ENCODE measurements at places on chromosomes 6 and 20. TPM values are rescaled to one million over a fixed set of nuclear protein-coding genes. Genes with fewer than 3 reads are reported as not detected.

- H3K27ac ChIP-seq = no peak overlapping the region
- H3K36me3 ChIP-seq = no peaks in the 10 kb centered on the region
- H3K4me3 ChIP-seq = no peak overlapping the region
Measured at GRCh38 chr6:156988276-156989158, 211.3 kb downstream of the ARID1B start.

- no peaks in the 10 kb centered on the region for H3K4me1 ChIP-seq
- no peak for DNase-seq
- H3K27ac ChIP-seq = no peak overlapping the region
Measured at GRCh38 chr6:92110403-92110802, 1309.0 kb downstream of the EPHA7 start.

DNA sequence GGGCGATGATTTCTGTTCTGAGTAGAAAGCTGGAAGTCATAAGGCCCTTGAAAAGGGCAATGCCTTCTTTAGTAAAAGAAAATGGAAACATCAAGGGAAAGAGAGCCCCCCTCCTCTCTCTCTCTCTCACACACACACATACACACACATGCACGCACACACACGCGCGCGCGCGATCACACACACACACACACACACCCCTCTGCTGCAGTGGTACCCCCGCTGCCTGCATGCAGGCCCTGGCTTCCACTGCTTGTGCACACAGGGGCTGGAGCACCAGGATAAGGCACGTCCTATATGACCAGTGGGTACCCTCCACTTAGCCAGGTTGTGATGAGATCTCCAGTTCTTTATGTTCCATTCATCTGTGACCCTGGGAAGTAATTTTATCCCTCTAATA lies 300.9 kb downstream of the SLC35F1 start:
- H3K27me3 ChIP-seq = no peaks in the 10 kb centered on the region
- H3K36me3 ChIP-seq = no peaks in the 10 kb centered on the region
- no peak overlapping the region for H3K27ac ChIP-seq

DNA sequence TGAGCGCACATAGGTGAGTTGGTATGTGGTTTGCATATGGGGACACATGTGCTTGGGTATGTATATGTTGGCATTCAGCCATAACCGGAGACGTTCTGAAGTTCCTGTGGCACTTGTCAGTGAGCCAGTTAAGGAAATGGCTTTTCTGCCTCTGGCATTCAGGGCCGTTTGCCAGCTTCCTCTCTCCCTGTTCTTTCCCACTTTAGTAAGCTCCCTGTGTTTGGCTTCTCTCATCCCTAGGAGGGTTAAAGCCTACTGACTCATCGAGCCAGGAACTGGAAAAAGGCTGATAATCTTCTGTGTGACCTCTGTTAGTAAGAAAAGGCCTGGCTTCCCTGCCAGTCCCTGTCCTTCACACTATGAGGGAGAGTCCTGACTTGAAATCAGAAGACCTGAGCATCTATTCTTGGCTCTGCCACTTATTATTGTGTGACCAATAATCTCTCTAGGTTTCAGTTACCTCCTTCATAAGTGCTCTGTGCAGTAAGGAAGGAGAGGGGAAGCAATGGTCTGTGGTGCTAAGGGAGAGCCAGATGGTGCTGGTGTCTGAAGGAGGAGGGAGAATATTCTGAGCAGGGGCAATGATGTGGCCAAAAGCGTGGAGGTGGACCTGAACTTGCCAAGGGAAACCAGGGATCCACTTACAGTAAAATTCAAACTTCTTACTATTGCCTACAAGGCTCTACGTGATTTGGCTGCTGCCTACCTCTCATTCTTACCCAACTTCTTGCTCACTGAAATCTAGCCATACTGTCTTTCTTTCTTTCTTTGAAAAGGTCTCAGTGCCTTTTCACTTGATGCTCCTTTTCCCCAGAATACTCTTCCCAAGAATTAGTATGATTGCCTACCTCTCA lies 31.4 kb downstream of the ACSS2 start:
- no peak overlapping the region for H3K4me3 ChIP-seq
- H3K36me3 ChIP-seq = peaks cover 2% of the 10 kb centered on the region
- peak; percentile 89 for DNase-seq
- H3K27me3 ChIP-seq = no peaks in the 10 kb centered on the region

DNA sequence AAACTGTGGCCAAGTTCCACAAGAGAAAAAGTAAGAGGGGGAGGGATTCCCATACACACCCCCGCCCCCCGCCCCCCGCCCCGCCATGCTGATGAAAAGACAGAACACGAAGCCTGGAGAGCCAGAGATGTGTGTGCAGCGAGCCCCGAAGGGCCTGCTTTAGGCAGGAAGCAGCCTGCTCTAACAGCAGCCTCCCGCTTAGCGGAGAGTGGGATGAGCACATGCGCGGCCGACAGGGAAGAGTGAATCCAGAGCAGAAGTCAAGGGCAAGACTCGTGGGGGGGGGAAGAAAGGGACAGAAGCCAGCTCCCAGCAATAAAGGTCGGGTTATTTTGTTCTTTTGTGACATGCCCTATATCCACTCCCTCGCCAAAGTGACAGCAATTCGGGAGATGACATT lies 67.2 kb upstream of the PTGIS start:
- no peaks in the 10 kb centered on the region for H3K27me3 ChIP-seq
- no peak for DNase-seq
- peaks cover 10% of the 10 kb centered on the region for H3K36me3 ChIP-seq
- no peak overlapping the region for H3K27ac ChIP-seq
- H3K4me3 ChIP-seq = no peak overlapping the region

DNA sequence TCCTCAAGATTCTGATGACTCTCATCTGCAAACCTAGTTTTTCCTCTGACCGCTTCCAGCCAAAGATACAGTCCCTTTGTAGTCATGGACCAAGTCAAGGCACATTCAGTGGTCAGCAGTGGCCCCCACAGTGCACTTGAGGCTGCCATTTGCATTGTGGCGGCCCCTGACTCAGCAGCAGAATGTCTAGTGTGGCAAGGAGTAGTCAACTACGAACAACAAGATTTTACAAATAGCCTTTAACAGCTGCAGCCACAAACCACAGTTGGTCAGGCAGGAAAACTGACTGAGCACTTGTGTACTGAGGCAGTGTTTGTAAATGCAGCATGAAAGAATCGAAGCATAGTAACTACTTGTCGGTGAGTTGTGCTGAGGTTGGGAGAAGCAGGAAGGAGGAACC lies 49.6 kb downstream of the SLC2A12 start:
- no peak overlapping the region for H3K27ac ChIP-seq
- H3K27me3 ChIP-seq = no peaks in the 10 kb centered on the region
- no peaks in the 10 kb centered on the region for H3K4me1 ChIP-seq
- no peaks in the 10 kb centered on the region for H3K36me3 ChIP-seq
- no peak overlapping the region for H3K4me3 ChIP-seq
- DNase-seq = peak; percentile 95

DNA sequence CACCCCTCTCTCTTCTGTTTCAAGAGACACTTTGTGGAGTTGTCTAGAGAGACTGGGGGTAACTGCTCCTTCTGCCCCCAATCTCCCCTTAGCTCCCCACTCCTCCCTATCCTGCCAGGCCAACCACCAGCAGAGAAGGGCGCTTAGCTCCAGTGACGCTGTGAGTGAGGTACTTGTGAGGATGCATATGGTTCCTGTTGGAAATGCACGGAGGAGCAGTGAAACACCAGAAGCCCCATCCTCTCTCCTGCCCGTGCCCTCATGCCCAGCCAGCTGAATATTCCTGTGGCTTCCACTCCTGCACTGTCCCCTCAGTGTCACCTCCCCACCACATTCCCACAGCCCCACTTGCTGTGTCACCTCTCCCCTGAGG lies 11.9 kb downstream of the NT5E start:
- H3K27ac ChIP-seq = peak overlapping the region; percentile 49
- H3K36me3 ChIP-seq = no peaks in the 10 kb centered on the region
- peaks cover 64% of the 10 kb centered on the region for H3K4me1 ChIP-seq
- H3K4me3 ChIP-seq = no peak overlapping the region
- no peaks in the 10 kb centered on the region for H3K27me3 ChIP-seq

GRCh38 chr6:152112491-152113261 lies 305.2 kb downstream of the ESR1 start:
- H3K27me3 ChIP-seq = no peaks in the 10 kb centered on the region
- H3K4me3 ChIP-seq = no peak overlapping the region
- no peaks in the 10 kb centered on the region for H3K4me1 ChIP-seq
- H3K36me3 ChIP-seq = no peaks in the 10 kb centered on the region

- no peak overlapping the region for H3K27ac ChIP-seq
- DNase-seq = no peak
- no peaks in the 10 kb centered on the region for H3K4me1 ChIP-seq
- no peaks in the 10 kb centered on the region for H3K36me3 ChIP-seq
Measured at GRCh38 chr6:125174626-125175025, 21.1 kb downstream of the TPD52L1 start.

DNA sequence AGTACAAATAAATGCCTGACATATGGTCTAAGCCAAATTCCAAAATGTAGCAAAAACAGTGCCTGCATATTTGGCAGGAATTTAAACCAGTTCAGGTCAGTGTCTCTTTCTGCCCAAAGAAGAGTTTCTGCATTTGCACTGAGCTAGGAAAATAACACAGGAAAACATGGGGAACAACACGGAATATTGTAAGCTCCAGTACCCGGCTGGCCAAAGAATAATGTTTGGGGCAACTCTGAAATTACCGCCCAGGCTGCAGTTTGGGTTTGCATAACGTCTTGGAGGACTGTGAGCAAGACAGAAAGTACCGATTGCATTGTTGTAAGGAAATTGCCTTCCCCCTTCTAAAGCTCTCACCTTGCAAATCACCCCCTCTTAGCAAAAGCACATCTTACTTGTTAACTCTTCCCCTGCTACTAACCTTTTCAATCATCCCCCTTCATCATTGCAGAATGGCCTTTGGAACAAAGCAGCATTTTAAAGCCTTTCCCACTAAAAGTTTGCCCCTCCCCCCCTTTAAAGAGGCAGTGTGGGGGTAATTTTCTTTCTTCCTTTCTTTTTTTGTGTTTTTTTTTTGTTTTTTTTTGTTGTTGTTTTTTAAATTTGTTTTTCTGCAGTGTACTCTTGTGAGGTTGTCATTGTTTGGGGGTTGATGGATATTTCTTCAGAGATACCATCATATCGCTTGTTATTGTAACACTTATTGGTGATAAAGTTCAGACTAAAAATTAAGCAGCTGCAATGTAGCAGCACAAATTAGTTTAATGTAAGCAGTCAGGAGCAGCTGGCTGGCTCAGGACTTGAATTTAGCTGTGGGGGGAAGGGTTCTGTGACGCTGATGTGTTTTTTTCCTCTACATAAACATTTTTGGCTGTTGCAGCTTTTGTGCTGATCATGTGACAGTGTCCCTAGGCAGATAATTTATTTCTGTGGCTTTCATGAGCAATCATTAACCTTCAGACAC lies 100.0 kb upstream of the CITED2 start:
- peaks cover 18% of the 10 kb centered on the region for H3K4me1 ChIP-seq
- peak overlapping the region; percentile 41 for H3K4me3 ChIP-seq
- DNase-seq = peak; percentile 33
- no peak overlapping the region for H3K27ac ChIP-seq
- no peaks in the 10 kb centered on the region for H3K36me3 ChIP-seq

- peaks cover 8% of the 10 kb centered on the region for H3K4me1 ChIP-seq
- DNase-seq = peak; percentile 82
- no peaks in the 10 kb centered on the region for H3K36me3 ChIP-seq
- no peaks in the 10 kb centered on the region for H3K27me3 ChIP-seq
Measured at GRCh38 chr6:130778946-130779657, 48.1 kb upstream of the SMLR1 start.

DNA sequence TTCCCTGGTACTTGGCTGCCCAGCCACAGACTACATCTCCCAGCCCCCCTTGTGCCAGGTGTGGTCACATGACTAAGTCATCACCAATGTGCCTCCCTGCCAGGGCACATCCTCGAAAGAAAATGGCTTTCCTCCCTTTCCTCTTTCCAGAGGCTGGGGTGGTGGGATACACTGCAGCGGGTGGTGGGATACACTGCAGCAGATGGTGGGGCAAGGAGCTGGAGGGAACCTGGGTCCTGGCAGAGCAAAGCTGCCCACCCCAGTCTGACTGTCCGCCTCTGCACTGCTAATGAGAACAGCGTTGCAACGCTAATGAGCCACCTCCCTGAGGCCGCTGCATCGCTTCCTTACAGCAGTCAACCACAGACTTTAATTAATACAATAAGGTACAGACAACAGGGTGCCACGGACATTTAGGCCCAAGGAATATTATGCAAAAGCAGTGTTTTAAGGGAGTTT lies 125.3 kb downstream of the PREX1 start:
- H3K4me1 ChIP-seq = peaks cover 5% of the 10 kb centered on the region
- H3K4me3 ChIP-seq = no peak overlapping the region
- DNase-seq = no peak
- no peak overlapping the region for H3K27ac ChIP-seq

GRCh38 chr6:54716877-54717276 lies 129.7 kb upstream of the FAM83B start:
- no peak overlapping the region for H3K4me3 ChIP-seq
- no peak overlapping the region for H3K27ac ChIP-seq

DNA sequence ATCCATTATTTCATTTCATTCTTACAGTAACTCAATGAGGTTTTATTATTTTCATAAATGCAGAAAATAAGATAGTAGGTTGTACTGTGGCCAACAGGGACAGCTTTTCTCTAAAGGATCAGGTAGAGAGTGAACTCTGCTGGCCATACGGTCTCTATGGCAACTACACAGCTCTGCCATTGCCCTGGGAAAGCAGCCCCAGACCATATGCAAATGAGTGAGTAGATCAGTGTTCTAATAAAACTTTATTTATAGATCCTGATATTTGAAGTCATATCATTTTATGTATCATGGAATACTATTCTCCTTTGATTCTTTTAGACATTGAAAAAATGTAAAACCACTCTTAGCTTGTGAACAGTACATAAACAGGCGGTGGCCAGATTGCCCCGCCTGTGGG lies 192.5 kb upstream of the RREB1 start:
- peak overlapping the region; percentile 43 for H3K4me3 ChIP-seq
- H3K4me1 ChIP-seq = peaks cover 2% of the 10 kb centered on the region
- H3K36me3 ChIP-seq = no peaks in the 10 kb centered on the region

- no peak overlapping the region for H3K4me3 ChIP-seq
- H3K27me3 ChIP-seq = no peaks in the 10 kb centered on the region
- no peaks in the 10 kb centered on the region for H3K4me1 ChIP-seq
- H3K27ac ChIP-seq = no peak overlapping the region
Measured at GRCh38 chr6:76275746-76276145, 203.3 kb upstream of the IMPG1 start.

- no peaks in the 10 kb centered on the region for H3K27me3 ChIP-seq
- no peak for DNase-seq
- H3K27ac ChIP-seq = no peak overlapping the region
- no peaks in the 10 kb centered on the region for H3K4me1 ChIP-seq
- peaks cover 2% of the 10 kb centered on the region for H3K36me3 ChIP-seq
Measured at GRCh38 chr6:82211326-82211725, 36.2 kb downstream of the IBTK start.

DNA sequence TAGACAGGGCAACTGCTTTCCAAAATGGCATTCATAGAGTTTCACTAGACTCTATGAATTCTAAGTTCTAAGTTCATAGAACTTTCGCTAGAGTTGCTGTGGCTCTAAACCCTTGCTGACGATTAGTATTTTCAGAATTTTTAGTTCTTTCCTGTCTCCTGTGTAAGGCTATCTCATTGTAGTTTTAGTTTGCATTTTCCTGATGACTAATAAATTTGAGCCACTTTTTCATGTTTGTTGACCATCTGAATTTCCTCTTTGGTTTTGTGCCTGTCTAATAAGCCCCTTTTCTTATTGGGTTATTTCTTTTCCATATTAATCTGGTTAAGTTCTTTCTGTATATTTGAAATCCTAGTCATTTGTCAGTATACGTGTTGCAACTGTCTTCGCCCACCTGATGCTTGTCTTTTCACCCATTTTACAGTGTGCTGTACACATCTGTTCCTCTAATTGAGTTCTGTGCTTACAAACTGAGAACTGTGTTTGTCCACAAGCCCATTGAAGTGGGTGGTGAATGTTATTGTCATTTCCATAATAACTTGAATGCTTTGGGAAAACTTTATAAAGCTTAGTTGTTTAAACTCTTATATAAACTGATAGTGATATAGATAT lies 177.7 kb upstream of the CDYL start:
- H3K4me1 ChIP-seq = peaks cover 10% of the 10 kb centered on the region
- no peaks in the 10 kb centered on the region for H3K27me3 ChIP-seq
- H3K27ac ChIP-seq = no peak overlapping the region
- no peak overlapping the region for H3K4me3 ChIP-seq

Gene SGK2
- total RNA-seq = 0.26 TPM

Gene TRIM31
- not detected for total RNA-seq

Gene NHSL1
- total RNA-seq = 10.6 TPM
